ENCODE measurements at places on chromosomes 7 and 10.

DNA sequence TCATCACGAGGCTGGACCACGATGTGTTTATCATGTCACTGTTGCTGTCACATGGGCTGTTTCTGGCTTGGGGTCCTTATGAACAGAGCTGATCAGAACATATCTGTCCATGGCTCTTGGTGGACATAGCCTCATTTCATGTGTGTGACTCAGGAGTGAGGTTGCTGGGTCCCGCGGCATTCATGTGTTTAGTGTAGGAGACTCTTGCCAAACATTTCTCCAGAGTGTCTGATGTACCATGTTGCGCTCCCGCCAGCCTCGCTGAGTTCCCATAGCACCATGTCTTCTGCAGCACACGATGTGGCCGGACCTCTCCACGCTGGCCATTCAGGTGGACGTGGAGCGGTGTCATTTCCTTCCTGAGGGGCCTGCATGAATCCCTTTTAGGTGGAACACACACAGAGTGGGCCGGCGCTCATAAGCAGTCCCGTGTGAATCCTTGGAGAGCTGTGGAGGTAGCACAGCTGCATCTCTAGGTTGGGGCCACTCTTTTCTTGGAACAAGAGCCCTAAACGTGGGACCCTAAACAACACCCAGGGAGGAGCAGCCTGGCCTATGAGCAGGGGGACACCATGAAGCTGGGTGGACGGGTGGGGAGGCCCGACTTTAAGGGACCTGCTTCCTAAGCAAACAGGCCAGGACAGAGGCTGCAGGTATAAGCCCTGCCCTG is 134.6 kb downstream of the LHPP start:
- no peak for DNase-seq

DNA sequence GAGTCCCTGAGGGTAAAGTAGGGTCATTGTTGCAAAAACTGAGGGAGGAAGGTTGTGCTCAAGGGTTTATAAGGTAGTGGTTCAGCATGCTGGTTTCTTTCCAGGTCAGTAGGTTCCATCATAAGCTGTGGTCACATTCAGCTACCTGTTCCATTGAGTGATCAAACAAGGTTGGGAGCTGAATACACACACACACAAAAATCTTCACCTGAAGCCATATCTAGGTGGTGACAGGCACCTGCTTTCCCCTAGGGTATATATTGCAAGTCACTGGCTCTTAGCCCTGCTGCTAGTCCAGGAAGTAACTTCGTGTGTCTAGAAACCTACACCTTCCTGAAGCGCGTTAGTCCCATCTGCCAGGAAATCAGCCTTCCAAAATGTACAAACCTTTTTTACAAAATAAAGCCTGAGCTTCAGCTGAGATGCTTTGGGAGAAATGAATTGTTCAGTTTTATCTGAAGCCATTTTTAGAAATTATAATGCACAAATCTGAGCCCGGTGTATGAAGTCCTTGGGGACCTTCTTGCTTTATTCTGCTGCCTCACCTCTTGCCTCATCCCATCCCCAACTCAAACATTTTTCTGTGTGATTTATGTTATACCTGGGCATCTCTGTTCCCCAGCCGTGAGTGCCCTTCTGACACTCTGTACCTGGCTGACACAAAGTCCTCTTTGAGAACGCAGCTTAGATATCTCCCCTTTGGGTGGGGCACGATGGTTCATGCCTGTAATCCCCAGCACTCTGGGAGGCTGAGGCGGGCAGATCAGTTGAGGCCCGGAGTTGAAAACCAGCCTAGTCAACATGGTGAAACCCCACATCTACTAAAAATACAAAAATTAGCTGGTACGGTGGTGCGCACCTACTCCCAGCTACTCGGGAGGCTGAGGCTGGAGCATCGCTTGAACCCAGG is 10.6 kb upstream of the LAMTOR4 start:
- no peak for DNase-seq

DNA sequence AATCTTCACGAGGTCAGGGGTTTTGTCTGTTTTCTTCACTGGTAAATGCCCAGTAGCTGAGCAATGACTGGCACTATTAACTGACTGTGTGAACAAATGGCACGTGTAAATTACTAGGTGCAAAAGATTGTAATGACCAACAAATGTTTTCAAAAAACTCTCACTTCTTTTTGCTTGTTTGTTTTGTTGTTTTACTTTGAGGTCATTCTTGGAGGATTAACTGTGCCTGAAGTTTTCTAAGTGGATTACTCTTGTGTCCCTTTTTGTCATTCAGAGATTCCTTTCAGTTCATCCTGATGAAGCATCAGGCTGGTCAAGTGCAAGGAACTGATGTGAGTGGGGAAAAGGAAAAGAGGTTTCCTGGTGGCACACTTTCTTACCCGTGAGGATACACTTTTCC is 74.4 kb upstream of the PPP1R3C start:
- no peak for DNase-seq

GRCh38 chr10:127577376-127578258 is 28.5 kb downstream of the NPS start:
- DNase-seq = peak; percentile 4

DNA sequence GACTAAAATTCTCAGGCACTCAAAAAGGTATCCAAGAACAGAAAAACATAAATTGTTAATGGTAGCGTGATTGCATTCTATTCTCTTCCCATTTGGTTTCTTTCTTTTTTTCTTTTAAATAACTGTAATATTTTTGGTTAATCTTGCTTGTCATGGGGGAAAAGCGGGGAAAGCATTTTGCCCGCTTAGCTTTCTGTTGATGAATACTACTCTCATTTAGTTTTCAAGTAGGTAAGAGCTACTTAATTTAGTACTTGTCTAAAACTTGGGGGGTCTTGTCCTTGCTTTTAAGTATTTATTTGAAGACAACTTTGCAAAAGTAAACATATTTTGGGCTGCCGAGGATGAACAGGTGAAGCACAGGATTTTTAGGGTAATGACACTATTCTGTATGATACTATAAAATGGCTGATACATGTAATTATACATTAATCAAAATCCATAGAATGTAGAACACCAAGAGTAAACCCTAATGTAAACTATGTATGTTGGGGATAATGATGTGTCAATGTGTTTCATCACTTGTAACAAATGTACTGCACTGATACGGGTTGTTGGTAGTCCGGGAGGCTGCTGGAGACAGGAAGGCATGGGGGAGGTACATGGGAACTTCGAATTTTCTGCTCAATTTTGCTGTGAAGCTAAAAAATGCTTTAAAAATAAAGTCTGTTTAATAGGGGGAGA is 1.7 kb downstream of the TES start:
- DNase-seq = no peak

DNA sequence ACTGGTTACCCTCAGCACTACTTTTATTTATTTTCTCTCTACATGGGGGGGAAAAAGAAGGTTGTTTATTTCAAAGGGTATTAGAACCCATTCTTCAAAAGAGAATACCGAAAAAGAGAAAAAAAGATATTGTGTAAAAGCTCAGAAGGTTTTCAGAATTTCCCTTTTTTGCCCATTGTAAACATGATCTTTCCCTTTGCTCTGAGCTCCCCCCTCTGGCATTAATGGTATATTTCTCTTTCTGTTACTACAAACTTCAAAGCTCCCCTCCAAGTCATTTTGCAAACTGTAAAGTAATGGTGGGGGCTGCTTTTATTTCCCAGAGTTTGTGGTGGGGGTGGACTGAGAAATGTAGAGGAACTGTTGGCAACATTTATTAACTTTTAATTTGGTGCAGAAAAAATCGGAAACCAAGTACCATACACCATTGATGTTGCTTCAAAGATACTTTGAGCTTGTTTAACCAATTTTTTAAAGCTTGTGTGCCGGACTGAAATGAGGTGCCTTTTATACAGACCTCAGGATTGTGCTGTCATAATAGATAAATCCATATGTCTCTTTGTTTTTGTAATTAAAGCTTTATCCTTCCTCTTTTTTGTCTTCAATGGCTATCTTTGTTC is 181.5 kb downstream of the EXOC4 start:
- peak; percentile 42 for DNase-seq

- no peak for DNase-seq
These were observed 131.1 kb upstream of the SLC26A5 start for GRCh38 chr7:103577059-103577458.

- no peak for DNase-seq
These were observed 5.5 kb downstream of the CPA5 start for GRCh38 chr7:130349911-130350782.

GRCh38 chr7:93013446-93014061 is 104.2 kb downstream of the SAMD9 start:
- no peak for DNase-seq

DNA sequence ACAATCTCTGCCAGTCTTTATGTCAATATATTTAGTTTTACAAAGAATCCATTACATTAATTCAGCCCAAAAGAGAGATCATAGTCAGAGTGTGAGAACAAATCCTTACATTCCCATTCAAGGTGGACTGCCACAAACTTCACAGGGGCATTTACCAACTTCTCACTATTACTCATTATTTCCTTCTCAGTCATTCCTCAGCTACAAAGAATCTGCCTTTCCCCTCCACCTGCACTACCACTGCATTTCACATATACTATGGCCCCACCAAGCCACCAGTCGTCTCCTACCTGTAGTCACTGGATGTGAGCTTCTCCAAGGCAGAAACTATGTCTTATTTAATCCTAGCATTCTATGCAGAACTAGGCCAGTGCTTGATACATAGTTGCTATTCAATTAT is 94.3 kb downstream of the USP6NL start:
- DNase-seq = no peak

DNA sequence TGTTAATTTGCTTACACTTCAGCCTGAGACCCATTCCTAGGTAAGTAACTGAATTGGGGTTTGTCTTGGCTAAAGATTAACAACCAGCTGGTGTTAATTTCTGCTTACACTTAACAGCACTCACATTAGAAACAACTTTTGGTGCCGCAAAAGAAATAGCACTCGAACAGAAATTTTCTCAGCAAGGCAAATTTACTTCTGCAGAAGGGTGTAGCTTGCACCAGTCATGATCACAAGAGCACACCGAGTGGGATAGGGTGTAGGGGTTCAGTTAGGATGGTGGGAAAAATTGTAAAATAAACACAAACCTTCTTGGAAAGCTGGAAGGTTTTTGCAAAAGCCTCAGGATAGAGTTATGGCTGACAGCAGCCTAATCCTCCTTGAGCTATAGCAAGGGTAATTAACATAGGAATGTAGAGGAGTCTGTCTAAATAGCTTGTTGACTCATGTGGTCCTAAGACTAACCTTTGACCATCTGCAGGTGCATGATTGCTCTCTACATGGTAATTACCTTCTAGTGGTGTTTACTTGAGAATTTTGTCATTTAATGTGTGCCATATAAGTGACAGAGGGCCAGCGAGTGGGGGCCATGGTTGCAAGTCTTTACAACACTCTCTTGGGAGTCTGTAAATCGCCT is 67.8 kb upstream of the CDK13 start:
- no peak for DNase-seq
